GDM1 (cell line): ENCODE measurements at places on chromosomes 12 and 14.

DNA sequence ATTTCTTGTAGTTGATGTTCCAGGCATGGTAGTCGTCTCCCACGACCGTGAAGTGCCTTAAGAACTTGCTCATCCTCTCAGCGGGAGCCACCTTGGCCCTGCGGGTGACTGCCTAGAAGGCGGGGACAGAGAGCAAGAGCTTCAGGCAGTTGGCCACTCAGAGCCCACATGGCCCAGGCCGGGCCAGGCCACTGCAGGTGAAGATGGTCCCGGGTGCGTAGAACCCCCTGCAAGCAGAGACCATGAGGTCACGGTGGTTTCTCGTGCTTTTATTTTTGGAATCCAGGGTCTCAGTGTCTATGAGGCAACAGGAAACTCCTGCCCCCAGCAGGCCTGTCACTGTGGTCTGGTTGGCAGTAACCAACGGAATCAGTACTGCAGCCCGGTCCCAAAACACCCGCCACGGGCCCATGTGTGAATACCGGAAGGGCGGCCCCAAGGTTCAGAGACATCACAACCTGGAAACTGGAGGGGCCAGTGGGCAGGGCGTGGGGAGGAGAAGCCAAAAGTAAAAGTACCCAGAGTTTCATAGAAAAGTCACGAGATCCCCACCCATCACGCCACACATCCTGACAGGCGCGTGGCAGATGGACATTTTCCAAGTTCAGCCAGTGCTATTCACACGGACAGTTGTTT, 27.5 kb downstream of the HVCN1 start:
- DNase-seq = peak; percentile 66

DNA sequence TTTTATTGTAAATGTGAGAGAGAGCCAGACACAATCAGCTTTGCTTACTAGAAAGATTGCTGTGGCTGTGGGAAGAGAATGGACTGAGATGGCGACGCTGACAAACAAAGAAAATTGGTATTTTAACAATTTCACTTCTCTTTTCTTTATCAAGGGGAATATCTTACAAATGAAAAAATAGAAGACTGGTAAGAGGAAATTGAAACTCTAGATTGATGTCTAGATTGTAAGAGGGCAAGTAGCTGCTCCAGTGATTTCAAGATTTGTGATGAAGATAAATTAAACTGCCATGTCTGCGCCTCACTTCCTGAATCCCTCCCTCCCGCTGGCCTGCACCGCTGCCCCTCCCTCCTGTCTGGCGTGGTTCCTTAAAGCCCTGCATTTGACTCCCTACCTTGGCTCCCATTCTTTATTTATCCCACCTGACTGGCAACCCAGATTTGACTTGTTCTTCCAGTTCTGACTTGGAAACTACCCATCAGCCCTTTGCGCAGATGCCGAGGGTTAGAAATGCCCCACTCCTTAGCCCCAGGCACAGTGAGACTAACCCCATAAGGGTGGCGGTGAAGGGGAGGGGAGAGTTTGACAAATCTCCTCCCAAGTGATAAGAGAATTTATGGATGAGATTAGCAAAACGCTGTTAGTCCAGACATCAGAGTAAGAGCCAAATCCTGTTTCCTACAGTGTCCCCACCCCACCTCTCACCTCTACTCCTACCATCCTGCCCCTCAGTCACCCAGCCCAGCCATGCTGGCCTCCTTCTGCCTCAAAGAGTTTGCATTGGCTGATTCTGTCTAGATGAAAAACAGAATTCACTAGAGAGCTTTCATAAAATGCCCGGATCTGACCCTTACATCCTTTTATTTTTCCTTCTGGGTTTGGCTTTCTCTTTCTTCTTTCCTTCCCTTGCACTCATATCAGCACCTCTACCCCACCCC, 125.3 kb upstream of the ATF7IP start:
- DNase-seq = no peak

- DNase-seq = no peak
These were observed 24.2 kb upstream of the MMP17 start for GRCh38 chr12:131803961-131804521.

GRCh38 chr14:90154110-90154509, 92.3 kb downstream of the KCNK13 start:
- DNase-seq = no peak

DNA sequence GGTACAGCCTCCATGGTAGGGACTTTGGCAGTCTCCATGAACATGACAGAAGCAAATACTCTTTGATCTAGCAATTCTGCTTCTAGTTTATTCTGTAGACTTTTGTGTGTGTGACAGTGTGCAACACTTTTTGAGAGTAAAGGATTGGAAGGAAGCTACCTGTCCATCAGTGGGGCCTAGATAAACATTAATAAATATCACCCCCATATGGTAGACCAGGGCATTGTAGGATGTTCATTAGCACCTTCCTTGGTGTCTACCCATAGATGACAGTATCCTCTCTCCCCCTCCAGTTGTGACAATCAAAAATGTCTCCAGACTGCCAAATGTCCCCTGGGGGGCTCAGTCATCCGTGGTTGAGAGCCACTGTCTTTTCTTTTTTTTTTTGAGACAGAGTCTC, 10.8 kb downstream of the SNRNP35 start:
- no peak for DNase-seq

DNA sequence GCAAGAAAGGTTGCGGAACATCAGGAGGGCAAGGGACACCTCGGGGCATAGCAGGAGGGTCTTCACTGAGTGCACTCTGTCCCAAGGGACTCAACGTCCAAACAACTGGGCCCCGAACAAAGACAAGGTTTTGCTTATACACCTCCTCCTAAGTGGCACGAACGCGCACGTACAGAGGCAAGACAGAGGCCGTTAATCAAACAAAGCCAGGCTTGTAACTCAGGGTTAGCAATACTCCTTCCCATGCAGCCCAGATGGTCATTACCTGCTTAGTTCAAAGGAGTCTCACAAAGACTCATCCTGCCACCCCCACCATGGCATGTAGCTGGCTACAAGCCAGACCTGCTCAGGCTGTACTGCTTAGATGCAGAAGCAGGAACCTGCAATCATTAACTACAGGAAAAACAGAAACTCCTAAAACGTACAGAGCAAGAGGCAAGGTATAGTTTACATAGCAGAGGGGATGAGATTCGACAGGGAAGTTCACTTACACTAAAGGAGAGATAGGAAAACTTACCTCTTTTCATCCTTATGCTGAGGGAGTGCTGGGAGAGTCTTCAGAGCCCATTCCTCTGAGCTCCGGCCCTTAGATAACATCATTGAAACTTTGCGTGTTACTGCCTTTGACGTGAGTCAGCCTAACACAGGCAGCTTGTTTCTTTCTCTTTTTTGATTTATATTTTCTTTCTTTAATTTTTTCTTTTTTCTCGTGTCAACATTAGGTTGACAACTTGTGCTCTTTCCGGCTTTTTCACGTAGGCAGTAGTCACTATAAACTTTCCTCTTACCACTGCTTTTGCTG, 1319.1 kb downstream of the TMEM121 start:
- DNase-seq = peak; percentile 70

- DNase-seq = no peak
These were observed 477.9 kb downstream of the ATP23 start for GRCh38 chr12:58419196-58419760.

- DNase-seq = no peak
These were observed 21.2 kb downstream of the TDG start for GRCh38 chr12:103986829-103987228.

- DNase-seq = no peak
These were observed 218.5 kb downstream of the PHETA1 start for GRCh38 chr12:111150360-111150759.

GRCh38 chr12:71719647-71720370, 33.9 kb downstream of the TMEM19 start:
- no peak for DNase-seq

GRCh38 chr12:112577473-112578329, 159.0 kb downstream of the PTPN11 start:
- DNase-seq = no peak

DNA sequence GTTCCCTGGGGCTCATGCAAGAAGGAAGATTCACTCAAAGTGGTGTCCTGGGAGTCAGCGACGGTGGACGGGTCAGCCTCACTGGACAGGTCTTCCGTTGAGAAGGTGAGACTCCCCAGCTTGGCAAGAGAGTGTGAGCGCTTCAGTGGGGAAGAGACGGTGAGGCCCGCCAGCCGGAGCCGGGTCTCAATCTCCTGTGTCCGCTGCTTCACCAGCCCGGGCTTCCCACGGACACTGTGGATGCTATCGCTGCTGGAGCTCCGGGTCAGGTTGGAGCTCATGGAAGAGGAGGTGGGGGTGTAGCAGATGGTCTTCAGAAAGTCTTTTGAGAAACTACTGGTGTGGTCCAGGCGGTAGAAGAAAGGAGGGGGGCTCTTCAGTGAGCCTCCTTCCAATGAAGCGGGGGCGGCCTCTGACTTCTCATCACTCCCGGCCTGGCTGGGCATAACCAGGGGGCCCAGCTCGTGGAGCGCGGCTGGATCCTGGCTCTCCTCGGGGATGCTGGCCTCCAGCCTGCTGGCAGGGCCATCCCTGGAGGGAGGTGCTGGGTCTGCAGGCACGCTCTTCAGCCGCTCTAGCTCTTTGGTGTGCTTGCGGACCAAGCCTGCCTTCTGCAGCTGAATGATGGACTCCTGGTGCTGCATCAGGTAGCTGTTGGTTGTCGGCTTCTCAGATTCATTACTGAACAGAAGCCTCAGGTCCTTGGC, 56.9 kb upstream of the CORO1C start:
- no peak for DNase-seq

- DNase-seq = no peak
These were observed 33.2 kb upstream of the RAD51AP1 start for GRCh38 chr12:4505376-4505986.

- no peak for DNase-seq
These were observed 2.0 kb upstream of the RNASE8 start for GRCh38 chr14:21055432-21056117.

GRCh38 chr14:23181453-23181852, 2.0 kb downstream of the SLC7A8 start:
- DNase-seq = no peak

DNA sequence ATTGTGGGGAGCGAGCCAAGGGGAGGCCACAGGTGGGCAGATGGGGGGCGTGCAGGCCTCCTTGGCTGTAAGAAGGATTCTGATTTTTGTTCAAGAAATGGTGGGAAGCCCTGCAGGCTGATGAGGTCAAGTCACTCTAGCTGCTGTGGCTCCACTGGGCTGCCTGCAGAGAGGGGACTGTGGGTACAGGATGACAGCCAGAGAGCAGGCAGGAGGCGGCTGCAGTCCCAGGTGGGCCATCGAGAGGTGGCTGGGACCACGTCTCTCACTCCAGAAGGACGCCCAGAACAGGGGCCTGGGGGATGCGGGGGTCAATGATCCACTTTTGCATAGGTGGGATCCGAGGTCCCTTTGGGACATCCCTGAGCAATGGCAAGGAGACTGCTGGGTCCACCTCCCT, 9.1 kb downstream of the NCOR2 start:
- no peak for DNase-seq
